GM04504 (cell line): ENCODE measurements at places on chromosomes 6 and 20.

DNA sequence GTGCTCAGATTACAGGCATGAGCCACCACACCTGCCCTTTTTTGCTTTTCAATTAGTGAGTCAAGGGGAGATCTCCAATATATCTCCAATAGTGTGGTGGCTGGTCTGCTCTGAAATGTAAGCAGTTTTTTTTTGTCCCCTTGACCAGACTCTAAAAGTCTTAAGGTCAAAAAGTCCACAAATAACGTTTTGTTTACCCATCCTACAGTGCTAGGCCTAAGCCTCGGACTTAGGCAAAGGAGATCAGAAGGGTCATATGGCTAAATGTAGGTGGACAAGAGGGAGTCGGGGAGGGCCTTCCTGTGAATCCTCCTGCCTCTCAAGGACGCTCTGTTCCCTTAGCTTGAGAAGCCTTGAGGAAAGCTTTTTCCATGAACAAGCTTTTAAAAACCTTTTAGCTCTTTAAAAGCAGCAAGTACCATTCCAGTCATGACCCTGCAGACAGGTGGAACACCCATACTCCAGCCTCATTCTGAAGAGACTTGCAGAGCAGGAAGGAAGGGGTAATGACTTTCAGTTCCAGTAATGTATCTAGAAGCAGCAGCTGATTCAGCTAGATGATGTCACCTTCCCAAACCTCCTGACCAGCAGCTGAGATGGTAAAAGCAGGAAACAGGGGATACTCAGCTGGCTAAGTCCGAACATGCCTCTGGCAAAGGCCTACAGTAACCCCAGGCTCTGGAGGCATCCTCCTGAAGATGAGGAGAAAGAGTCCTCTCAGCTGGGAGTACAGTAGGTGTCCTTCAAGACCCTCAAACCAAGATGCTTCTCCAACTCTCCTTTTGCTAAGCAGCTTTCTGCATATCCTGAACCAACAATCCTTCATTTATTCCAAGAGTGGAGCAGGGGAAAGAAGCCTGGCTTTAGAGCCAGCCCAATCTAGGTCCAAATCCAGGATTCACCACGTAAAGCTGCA is 23.6 kb downstream of the BCL2L1 start:
- DNase-seq: peak; percentile 92

GRCh38 chr6:77812304-77812703 is 159.5 kb downstream of the MEI4 start:
- no peak for DNase-seq

DNA sequence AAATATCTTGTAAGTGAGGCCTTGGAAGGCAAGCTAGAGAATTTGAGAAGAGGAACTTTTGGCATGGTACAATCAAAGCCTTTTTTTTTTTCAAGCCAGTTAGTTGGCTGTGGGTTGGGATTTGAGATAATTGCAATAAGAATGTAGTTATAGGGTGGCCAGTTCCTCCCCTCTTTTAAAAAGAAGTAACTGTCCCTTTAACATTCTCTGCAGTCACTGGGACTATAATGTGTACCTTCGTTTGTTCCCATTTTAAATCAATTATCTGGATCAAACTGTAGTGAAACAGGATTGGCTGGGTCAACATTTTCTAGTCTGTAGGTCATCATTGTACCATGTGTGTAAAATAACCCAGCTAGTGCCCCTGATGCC is 212.3 kb upstream of the LAMP5 start:
- DNase-seq: no peak

GRCh38 chr6:42152024-42152423 is 9.6 kb upstream of the C6orf132 start:
- DNase-seq: no peak

DNA sequence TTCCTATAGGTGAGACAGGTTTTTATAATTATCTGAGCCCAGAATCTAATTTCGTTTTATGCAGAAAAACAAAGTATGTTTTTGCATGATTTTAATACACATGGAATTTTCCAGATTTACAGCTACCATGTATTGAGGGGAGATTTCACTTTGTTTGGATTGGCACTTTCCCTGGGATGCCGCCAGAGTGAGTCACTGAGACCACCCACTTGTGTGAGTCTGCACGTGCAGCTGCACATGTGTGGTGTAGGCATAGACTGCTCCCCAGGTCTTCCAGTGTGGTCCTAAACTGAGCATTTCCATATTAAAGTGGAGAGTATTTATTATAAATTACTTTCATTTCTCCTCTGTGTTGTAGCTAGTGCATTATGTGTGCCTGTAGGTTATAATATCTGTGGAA is 186.8 kb downstream of the UBE3D start:
- no peak for DNase-seq

GRCh38 chr6:80364149-80364548 is 257.7 kb downstream of the BCKDHB start:
- DNase-seq: no peak

- no peak for DNase-seq
These were observed 97.3 kb upstream of the STXBP5 start for GRCh38 chr6:147106759-147107401.

DNA sequence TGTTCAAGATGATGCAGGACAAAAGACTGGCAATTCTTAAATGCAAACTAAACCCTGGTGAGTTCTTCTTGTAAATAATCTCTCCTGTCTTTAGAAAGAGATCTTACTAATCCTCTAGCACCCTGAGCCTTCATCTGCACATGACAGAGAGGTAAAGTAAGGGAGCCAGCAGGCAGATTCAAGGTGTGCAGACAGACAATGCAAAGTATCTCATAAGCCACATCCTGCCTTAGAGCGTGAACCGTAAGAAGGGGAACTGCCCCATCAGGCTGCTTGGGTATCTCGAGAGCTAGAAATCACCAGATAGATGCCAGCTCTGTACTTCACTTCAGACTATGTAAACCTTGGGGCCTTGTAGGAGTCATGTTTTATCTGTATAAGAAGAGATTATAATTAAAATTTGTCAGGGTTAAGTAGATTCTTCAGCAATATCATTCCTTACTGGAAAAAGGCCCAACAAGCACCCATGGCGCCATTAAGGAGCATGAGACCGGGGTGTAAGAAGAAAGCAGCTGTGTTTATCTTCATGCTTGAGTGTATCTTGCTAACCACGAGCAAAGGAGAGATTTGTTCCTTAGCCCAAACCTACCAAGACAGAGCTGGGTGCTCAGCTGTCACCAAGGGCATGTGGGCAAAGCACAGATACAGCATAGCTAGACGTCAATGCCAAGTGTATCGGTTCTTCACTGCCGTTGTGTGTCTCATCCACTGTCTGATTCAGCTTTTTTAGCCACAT is 24.4 kb downstream of the CNR1 start:
- DNase-seq: no peak

DNA sequence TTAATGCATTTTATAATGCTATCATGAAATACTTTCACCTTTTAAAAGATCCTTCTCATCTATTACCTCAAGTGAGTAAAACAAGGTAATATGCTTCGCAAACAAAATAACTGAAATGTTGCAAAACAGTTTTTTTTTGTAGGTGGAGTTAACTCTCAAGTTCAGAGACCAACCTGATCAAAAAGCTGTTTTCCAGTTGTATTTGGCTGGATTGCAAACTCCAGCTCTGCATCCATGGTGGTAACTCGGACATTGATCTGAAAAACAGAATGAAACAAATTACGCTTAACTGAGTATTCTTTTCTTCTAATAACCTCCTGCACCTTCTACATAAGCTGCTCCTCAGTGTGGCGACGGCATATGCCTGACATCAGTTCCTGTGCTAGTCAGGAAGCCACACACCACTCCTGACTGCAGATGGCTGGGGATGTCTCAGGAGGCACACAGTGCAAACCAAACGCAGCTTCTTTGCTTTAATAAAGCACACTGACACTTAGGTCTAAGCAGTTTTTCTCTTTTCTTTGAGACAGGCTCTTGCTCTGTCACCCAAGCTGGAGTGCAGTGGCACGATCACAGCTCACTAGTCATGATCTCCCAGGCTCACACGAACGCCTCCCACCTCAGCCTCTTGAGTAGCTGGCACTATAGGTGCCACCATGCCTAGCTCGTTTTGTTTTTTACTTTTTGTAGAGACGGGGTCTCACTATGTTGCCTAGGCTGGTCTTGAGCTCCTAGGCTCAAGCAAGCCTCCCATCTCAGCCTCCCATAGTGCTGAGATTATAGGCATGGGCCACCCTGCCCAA is 29.9 kb downstream of the EZR start:
- no peak for DNase-seq

DNA sequence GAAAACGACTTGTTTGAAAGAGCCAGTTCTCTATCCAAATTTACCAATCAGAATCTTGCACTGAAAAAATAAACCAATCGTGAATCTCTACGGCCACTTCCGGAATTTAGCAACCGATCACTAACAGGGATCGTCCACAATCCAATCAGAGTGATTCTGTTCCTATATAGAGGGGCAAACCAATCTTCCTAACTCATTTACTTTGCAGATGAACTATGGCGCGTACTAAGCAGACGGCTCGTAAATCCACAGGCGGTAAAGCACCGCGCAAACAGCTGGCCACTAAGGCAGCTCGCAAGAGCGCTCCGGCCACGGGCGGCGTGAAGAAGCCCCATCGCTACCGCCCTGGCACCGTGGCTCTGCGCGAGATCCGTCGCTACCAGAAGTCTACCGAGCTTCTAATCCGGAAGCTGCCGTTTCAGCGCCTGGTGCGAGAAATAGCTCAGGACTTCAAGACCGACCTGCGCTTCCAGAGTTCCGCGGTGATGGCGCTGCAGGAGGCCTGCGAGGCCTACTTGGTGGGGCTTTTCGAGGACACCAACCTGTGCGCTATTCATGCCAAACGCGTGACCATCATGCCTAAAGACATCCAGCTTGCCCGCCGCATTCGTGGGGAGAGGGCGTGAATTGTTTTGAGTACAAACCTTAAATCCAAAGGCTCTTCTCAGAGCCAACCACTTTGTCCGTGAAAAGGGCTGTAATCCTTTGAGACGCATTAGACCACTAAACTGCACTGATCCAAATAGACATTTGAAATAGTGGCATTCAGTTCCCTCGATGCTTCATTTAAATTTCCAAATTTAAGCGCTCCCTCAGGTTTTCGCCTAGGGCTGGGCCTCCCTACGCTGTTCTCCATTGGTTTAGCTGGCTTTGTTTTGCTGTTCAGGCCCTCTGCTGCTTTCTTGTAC is 138.0 kb downstream of the HFE start:
- no peak for DNase-seq

DNA sequence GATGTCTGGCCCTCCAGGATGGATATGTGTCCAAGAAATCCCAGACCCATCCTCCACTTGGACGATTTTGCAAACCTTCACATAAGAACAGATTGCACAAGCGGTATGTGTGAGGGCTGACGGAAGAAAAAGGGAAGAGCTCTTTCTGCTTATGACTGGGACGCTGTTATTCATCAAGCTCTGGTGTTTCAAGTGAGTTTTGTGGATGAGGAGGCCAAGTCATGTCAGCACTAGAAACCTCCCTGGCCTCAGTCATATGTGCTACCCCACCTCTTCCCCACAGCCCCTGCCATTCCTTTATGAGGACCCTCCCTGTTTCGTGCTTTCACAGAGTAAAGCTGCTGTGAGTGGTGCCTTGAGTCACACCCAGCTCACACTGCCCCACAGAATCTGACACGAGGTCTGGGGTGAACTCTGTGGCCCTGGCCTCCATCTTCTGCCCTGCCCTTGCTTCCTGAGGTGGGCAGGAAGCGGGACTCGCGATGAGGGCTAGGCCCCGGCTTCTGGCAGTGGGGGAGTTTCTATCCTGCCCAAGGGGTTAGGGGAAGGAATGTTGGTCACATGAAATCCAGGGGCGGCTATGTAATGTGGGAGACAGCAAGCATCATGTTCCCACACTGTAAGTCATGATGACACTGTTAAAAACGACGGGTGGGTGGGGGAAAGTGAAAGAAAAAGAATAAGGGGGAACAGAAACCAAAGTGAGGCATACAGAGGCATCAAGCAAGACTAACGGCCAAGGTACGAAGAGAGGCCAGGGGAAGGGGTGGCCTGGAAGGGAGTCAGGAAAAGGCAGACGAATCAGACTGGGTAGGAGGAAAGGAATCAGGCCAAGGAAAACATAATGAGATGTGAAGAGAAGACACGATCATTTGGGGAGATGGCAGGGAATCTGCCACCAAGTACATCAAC is 78.1 kb downstream of the PRDM1 start:
- DNase-seq: peak; percentile 79

GRCh38 chr6:157023958-157024357 is 246.8 kb downstream of the ARID1B start:
- no peak for DNase-seq

DNA sequence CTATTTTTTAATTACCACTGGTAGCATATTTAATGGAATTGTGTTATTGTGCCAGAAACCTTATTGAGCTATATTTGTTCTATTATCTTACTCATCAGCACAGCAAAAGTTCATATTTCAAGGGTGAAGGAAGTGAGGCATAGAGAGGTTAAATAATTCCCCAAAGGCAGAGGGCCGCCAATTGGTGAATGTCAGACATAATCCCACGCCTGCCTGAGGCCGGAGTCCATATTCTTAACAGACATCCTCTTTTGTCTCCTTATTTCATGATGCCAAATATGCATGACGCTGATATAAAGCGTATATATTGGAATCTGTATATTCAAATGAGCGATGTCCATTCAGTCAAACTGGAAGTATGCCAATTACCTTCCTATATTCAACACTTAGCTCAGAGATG is 505.0 kb upstream of the SLC35B3 start:
- DNase-seq: no peak

- DNase-seq: no peak
These were observed 40.2 kb upstream of the NEDD9 start for GRCh38 chr6:11272491-11273192.

DNA sequence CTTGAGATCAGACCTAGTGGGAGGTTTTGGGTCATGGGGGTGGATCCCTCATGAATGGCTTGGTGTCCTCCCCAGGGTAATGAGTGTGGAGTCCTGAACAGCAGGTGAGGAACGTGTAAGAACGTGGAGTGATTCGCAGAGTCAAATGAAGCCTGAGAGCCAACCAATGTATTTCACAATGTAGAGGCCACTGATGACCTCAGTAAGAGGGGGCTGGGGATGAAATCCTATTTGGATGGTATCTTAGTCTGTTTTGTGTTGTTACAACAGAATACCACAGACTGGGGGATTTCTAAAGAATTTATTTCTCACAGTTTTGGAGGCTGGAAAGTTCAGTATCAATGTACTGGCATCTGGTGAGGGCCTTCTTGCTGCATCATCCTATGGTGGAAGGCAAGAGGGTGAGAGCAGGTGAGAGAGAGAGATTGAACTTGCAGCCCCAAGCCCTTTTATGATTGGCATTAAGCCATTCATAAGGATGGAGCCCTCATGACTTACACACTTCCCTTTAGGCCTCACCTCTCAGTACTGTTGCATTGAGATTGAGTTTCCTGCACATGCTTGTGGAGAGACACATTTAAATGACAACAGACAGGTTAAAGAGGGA is 47.3 kb upstream of the HIVEP1 start:
- no peak for DNase-seq
